BJ (cell line): ENCODE measurements at places on chromosomes 6 and 20.

DNA sequence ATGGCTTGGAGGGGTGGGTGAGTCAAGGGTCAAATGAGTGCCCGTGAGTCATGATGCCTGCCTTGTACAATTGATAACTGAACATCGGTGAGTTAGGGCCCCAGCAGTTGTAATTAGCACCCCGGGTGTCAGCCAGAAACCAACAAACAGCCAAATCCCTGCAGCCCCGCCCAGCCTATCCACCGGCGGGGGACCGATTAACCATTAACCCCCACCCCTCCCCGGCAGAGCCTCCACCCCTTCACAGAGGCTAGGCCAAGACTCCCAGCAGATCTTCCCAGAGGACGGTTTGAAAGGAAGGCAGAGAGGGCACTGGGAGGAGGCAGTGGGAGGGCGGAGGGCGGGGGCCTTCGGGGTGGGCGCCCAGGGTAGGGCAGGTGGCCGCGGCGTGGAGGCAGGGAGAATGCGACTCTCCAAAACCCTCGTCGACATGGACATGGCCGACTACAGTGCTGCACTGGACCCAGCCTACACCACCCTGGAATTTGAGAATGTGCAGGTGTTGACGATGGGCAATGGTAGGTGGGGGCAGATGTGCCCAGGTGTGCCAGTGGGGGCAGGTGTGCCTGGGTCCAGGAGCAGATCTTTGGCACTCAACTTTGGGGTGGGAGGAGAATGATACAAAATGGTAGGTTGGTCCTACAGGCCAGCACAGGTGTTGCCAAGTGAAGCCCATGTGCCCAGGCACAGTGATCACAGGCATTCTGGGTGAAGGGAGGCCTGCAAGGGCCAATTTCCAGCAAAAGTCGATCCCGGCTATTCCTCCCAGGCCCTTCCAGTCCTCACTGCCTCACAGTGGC is 45.7 kb downstream of the HNF4A start:
- no peak for DNase-seq

- DNase-seq: no peak
These were observed 210.9 kb downstream of the SLC24A3 start for GRCh38 chr20:19423097-19423899.

DNA sequence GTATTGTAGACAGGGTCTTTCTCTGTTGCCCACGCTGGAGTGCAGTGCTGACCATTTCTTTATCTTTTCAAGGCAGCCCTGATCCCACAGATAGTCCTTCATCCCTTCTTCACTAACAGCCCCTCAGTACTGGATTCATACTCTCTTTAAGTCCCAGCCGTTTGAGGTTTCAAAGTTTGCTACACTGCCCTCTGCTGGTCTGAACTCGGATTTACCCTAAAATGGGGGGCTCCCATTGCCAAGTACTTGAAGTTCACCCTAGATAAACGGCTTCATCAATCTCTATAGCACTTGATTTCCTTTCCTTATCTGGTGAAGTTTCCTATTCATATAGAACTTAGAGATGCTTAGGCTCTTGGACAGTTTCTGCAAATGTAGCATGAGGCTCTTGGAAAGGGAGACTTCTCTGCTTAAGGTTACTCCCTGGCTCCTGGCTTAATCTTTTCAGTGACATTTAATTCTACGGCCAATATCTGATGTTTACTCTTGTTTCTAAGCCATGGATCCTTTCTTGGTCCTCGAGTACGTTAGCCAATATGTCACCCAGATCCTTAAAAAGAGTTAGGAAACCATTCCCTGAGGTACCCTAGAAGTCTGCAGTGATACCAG is 21.4 kb upstream of the PREP start:
- no peak for DNase-seq

DNA sequence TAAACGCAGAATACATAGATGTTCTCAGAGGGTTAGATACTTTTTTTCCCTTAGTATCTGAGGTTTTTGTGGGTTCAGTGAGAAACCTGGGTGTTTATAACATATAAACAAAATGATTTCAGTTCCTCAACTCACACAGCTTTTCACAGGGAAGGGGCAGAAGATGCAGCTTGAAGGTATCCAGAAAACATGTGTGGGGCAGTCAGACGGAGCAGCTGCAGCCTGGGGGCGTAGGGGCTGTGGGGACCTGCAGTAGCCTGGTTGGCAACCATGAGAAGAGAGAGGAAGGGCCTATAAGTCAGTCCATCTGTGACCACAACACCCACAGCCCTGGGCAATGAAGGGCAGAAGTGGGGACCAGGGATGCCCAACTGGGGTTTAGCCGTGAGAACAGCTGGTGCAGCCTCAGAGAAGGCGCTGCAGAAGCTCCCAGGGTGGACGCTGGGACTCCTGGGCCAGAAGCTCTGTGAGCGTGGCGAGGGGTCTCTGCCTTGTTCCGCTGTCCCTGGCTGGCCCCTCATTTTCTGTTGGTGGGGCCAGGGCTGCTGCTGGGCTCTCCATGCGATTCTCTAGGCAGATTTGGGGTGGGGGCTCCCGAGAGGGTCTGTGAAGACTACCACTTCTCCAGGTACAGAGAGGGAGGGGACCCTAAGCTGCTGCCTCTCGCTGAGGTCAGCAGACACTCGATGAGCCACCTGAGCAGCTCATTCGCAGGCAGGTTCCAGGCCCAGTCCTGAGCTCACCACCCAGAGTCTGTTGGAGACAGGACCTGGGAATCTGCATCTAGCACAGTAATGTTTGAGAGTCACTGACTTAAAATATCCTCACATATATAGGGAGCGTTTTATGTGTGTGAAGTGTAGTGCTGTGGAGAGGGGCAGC is 181.2 kb downstream of the ZDHHC14 start:
- no peak for DNase-seq

DNA sequence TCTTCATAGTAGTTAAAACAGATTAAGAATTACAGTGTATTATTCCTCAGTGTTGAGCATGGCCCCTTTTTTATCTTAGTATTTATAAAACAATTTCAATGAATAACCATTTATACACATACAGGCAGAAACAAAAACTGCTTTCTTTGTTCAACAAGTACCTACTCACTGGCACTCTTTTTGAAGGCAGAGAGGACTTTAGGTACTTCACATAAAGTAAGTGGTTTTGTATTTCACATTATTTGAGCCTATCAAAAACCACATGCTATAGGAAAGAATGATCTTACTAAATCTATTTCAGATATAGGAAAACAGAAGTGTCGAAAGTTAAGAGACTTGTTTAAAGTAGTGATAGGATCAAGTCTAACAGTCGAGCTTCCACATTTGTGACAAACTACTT is 73.8 kb downstream of the PRKN start:
- no peak for DNase-seq

GRCh38 chr6:15744818-15745402 is 82.1 kb upstream of the DTNBP1 start:
- no peak for DNase-seq

DNA sequence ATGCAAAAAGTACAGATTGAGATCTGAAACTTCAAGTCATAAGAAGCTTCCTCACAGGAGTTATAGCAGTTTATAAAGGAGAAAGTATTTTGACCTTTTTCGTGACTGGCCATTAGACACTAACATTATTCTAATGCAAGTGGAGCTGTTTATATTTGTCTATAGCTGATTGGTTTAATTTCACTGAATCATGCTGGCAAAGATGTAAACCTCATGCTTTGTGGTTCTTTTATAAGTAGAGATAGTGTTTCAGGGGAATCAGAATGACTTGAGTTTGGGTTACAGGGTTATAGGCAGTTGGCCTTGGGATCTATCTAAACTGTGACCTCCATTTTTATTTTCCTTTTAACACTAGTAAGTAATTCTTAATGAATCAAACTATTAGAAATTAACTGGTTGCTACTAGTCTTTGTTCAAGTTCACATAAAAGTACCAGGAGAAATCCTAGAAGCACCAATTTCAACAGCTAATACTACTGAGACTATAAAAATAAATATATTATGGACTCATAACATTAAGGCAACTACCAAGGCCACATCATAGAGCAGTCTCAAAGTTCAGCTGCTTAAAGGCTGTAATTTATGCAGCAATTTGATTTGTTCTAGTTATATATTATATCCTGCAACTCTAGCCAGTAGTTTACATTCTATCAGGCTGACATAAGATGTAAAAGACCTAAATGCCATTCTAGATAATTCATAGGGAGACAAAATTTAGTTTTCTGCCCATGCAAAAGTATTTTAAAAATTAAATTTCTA is 94.0 kb downstream of the RNGTT start:
- DNase-seq: peak; percentile 42

GRCh38 chr6:1870932-1871331 is 261.2 kb downstream of the FOXC1 start:
- DNase-seq: no peak

DNA sequence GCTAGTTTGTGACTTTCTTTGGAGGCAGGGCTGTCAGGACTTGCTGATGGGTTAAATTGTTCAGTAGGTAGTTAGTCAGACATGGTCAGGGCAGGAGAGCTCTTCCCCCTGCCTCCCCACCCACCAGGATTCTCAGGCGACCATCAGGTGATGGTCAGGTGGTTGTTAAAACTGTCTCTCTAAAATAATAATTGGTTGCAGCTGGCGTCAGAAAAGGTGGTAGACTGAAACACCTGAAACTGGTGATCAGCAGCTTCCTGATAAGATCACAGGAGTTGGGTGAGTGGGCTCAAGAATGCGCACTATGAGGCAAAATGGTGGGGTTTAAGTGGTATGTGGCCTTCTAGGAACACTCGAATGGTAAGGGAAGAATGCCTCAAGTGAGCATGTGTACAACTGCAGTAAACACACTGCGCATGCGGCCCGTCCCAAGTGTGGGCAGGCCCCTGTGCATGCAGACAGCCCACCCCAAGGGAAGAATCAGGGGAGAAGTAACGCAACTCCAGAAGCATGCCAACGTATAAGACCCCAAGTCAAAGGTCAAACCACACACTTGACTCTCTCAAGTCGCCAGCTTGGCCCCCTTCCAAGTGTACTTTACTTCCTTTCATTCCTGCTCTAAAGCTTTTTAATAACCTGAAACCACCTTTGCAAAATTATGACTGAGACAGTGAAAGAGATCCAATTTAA is 7.9 kb upstream of the BLCAP start:
- DNase-seq: no peak

DNA sequence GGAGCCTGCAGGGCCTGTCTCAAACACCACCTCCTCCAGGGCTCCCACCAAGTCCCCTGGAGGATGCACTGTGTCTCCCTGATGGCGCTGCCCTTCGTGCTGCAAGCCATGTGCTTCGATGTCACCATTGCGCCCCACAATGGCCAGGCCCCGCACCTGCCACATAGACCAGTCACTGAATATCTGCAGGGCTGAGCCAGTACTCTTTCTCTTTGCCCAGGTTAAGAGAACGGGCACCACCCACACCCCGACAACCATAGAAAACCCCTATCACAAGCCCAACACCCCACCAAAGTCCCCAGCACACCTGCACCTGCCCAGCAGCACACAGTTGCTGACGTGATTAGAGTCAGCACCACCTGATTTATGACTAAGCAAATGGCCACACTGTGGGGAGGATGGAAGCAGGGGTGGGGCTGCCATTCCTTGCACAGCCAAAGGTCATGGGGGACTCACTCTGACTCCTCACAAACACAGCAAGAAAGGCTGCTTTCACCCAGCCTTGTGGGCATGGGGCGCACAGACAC is 104.3 kb downstream of the SLC23A2 start:
- DNase-seq: no peak

- no peak for DNase-seq
These were observed 387.3 kb upstream of the EPHA7 start for GRCh38 chr6:93806409-93807270.

GRCh38 chr6:8652710-8653109 is 217.4 kb upstream of the SLC35B3 start:
- DNase-seq: no peak

DNA sequence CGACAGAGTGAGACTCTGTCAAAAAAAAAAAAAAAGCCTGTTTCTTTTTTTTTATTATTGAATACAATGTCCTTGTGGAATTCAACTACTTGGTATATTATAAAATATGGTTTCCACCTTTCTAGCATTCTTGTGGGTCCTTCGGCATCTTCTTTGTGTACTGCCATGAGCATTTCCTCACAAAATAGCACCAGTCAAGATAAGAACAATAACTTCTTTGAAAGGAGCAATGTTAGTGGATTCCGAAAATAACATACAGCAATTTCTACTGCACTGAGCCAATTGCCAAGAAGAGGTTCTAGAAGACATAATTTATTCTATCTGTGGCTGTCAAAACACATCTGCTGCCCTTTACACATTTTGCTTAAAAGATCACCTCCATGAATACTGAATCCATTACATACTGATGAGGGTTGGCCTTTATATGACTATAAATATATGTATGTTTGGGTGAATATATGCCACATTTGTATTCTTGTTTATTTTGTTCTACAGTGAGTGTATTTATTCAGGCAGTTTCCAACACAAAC is 19.1 kb upstream of the SPTLC3 start:
- DNase-seq: no peak

DNA sequence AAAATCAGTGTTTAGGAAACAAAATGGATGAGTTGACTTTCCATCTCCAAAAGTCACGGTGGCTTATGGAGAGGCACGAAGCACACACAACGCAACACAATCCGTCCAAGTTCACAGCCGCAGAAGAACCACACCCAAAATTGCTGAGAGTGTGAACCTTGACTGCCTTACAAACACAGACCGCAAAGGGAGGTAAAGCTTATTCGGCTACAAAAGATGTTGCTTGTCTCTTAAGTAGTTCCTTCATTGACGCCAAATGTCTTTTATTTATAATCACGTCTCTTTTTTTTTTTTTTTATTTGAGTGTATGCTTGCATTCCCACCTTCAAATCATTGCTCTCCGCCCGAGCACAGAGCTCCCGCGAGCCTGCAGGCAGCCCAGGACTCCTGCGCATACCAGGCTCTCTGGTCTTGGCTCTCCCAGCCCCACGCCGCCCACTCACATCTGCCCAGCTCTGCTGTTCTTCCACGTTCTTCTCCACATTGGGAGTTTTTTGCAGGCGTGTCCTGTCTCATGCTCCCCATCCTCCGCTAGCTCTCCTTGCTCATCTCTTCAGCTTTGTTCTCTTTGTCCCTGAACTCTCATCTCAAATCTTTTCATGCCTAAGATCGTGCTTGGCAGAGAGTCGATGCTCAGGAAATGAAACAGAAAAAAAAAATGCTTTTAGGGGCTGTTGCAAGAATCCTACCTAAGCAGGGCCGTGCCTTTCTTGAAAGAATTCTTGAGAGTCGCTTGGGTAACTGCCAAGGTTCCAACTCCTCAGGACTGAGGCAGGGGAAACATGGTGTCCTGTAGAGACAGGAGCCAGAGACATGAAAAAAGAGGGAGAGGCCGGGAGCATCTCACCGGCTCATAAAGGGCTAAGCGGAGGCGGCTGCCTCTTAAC is 25.8 kb downstream of the LY86 start:
- DNase-seq: no peak

- DNase-seq: no peak
These were observed 75.3 kb downstream of the SOBP start for GRCh38 chr6:107565165-107565723.
